SW480 (cell line): ENCODE measurements at places on chromosomes 2 and 18.

GRCh38 chr2:102283996-102284395 lies 27.4 kb upstream of the IL1RL1 start:
- no peak for DNase-seq

DNA sequence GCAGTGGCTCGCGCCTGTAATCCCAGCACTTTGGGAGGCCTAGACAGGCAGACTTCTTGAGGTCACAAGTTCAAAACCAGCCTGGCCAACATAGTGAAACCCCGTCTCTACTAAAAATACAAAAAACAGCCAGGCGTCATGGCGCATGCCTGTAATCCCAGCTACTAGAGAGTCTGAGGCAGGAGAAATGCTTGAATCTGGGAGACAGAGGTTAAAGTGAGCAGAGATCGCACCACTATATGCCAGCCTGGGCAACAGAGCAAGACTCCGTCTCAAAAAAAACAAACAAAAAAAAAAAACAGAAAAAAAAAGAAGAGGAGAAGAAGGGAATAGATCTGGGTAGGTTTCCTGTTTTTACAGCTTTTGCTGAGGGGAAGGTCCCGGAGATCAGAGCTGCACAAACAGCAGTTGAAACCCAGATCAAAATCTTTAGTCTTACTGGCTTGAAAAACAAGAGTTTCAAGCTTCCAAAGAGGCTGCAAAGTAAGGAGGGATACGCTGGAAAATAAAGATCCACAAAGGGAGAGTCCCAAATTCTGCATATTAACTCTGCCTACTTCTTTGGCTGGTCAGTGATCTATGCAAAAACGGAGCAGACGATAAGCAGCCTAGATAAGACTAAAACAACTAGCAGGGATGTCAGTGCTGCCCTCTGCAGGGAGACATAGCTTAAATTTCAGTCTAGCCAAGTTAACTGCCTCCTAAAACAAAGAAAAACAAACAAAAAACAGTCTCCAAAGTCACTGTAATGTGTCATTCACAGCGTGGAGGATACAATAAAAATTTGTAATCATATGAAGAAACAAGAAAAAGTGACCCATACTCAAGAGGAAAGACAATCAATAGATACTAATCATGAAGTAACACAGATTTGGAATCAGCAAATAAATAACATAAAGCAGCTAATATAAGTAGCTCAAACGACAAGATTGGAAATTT lies 74.1 kb downstream of the TLK1 start:
- peak; percentile 15 for DNase-seq

DNA sequence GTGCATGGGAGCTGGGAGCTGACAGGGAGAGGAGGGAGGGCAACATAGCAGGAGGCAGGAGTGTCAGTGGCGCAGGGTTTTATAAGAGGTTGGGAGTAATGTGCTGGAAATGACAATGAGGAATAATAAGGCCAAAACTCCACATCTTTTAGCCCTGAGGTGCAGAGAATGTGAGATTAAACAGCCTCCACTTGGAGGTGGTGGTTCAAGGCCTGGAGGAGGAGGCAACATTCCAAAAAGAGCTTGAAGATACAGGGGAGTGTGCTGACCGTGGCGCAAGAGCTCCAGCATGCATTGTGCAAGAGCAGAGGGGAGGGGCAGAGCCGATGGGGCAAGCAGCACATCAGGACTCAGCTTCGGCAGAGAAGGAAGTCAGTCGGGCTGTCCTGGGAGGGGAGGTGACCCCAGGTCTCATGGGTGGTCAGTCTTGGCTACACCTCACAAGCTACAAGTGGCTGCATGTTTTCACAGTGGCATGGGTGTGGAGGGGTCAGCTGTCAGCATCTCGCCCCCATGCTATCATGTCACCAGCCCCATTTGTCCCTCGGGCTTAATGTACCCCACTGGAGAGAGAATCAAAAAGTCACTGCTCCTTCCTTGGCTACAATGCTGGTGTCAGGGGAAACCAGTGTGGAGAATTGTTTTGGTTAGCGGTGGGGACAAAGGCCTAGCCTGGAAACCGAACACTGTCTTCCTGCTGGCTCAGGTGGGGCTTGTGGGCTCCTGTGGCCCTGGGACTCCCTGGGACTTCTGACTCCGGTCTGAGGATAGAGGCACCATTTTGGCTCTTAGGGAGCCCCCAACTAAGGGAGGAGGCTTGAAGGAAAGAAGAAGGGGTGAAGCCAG lies 208.0 kb downstream of the ZFP36L2 start:
- no peak for DNase-seq

GRCh38 chr2:66839551-66840320 lies 404.8 kb downstream of the MEIS1 start:
- no peak for DNase-seq

GRCh38 chr18:48142353-48142752 lies 211.9 kb upstream of the SMAD2 start:
- DNase-seq, result no peak

- DNase-seq, result peak; percentile 63
These were observed 1.9 kb upstream of the SLC1A4 start for GRCh38 chr2:64987001-64987955.

GRCh38 chr2:100791294-100791935 lies 28.5 kb upstream of the NPAS2 start:
- no peak for DNase-seq

- DNase-seq, result peak; percentile 57
These were observed 209.2 kb downstream of the ZNF407 start for GRCh38 chr18:74806700-74807416.

DNA sequence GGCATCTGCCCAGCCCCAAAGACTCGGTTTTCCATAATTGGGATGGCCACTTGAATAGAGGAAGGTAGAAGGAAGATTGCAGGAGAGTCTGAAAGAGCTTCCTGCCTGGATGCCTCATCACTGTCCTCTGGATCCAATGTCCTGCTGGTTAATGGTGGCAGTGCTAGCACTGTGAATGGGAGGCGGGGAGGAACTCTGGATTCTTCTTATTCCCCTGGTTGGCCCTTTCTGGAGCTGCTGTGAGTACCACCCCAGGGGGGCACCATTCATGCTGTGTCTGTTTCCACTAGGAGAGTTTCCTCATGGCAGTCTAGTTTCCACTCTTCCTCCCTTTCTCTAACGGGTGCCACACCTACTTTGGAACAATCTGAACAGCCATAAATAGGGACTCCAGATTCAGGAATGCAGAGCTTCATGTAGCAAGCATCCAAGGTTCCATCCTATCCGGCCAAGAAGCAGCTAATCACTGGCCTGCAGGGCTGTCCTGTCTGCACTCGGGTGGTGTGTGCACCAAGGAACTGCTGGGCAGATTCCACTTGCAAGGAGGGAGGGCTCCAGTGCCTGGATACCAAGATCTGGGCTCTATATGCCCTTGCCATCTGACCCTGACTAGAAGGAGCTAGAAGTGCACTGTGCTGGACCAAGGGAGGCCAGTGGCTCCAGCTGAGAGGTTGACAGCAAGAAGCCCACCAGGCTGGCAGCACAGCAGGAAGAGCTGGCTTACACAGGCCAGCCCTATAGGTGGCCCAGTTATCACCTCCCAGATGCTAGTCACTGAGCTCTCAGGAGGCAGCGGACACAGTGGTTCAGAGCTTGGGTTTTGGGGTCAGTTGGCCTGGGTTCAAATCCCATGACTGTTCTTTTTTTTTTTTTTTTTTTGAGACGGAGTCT lies 4.6 kb upstream of the ATOH8 start:
- no peak for DNase-seq
